ENCODE measurements at places on chromosomes 5 and 9.

DNA sequence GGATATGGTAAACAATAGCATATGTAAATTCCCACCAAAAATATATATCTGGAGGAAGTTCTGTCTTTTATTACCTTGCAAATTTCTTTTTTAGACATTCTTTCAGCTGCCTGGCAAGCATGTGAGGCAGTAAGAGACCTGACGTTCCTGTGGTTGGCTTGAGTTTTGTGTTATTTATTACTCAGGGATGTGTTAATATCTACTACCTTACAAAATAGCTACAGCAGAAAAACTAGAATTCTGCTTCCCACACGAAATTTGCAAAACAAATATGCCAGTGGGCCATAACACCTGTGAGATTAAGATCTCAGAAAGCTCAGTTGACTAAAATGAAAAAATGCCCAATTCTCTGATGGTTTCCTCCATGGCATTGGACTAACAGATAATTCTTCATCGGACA, 274.2 kb downstream of the TMEM167A start:
- no peak for DNase-seq

DNA sequence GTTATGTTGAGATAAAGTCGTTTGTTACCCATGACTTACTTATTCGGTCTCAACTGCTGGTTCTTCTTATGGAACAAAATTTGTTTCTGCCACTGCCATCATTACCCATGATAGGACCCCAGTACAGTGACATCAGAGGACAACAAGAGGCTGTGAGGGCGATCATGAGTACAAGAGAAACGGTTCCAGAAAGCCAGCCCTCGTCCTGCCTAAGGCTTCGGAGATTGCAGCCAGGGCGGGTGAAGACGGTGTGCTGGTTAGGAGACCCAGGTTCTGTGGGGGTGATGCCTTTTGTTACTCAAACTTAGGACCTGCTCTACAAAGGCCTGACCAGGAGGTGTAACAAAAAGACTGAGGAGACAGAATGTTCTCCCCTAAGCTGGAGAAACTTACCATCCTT, 10.9 kb downstream of the FYB1 start:
- DNase-seq = no peak

DNA sequence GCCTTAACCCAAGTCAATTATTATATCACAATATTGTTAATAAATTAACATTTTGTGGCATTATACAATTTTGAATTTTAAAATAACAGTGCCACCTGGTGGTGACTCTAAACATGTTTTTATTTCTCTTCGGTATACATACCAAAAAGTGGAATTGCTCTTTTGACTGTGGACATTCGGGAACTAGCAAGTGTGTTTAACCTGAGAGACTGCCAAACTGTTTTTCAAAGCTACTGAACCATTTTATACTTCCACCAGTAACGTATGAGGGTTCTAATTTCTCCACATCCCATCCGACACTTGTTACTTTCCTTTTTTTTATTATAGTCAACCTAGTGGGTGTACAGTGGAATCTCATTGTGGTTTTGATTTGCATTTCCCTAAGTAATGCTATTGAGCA, 18.3 kb upstream of the HSDL2 start:
- no peak for DNase-seq

DNA sequence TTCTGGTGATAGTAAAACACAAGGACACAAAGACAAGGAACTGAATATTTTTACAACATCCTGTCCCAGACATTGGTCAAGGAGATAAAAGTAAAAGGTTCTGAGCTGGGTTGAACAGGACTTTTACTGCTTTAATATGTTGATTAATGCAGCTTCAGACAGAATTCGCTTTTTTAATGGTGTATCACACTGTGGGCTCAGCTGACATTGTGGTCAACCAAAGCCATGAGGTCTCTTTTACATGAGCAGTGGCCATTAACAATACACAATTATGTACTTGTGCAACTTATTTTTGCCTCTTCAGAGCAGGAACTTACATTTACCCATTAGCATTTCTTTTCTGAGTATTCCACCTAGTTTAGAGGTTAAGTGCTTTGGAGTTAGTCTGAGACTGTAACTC, 22.8 kb upstream of the ERBIN start:
- no peak for DNase-seq

DNA sequence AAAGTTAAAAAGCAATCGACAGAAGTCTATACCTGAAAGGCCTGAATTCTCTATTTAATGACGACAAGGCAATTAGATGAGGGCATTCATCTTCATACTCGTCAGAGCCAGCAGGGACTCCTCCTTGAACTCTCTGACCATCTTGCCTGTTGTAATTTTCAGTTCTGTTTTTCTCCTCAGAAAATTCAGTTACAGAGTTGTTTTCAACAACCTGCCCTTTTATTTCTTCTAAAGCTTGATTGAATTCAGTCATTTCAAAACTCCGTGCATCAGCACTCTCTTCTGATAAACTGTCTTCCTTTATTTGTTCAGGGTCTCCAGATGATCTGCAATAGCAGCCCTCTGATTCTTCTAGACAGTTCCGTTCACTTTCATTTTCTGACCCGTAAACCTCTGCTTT, 15.6 kb downstream of the RIOK2 start:
- DNase-seq = no peak

GRCh38 chr9:108621991-108622855, 233.6 kb downstream of the ACTL7B start:
- DNase-seq = no peak

GRCh38 chr9:133953976-133954709, 38.0 kb downstream of the VAV2 start:
- no peak for DNase-seq

GRCh38 chr5:169711551-169712225, 74.6 kb downstream of the DOCK2 start:
- DNase-seq = no peak

DNA sequence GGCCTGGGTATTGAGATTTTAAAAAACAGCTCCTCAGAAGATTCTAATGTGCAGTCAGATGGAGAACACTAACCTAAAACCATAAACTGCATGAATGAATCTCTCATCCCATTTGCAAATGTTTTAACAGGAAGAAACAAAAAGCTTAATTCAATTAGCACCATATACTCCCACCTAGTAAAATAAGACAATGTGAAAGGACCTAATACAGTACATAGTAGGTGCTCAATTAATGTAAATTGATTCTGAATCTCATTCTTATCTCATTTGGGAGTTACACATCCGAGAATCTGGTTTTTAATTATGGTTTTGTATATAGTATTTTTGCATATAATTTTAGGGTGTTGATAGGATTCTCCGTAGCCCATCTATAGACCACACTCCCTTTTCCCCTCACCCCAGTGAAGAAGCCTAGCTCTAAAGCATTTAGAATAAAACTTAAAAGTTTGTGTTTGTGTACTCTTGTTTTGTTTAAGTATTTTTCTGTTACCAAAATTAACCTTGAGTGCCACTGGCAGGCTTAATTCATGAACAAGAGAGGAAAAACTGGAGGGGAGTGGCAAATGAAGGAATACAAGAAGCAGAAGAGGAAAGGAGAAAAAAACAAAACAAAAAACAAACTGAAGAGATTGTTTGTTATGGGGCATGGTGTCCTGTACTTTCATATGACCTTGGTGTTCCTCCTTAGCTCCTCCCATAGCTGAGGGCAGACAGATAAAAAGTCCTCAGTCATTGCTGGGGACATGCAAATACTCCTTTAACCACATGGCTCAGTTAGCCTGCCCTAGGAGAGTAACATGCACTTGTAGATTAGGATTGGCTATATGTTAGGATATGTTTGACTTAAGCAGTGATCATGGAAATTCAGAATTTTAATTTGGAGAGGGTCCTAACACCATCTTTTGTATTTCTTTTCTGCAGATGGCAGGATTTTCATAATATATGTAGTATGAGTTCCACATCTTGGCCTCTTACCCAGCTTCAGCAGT, 1.2 kb downstream of the RNF14 start:
- no peak for DNase-seq

DNA sequence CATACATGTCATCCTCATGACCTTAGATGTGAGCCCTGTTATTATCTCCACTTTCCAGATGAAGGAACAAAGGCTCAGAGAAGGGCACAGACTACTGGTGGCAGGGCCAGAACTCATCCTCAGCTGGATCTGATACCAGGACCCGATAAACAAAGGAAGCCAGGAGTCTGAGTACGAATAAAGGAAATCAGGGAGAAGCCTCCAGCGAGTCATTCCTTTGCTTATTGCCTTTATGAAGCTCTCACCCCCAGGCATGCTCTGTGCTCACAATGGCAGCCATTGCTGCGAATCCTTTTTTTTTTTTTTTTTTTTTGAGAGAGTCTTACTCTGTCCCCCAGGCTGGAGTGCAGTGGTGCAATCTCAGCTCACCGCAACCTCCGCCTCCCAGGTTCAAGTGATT, 130.1 kb downstream of the GAPVD1 start:
- no peak for DNase-seq

GRCh38 chr5:1523480-1523792, 324 bp downstream of the LPCAT1 start:
- DNase-seq = no peak

DNA sequence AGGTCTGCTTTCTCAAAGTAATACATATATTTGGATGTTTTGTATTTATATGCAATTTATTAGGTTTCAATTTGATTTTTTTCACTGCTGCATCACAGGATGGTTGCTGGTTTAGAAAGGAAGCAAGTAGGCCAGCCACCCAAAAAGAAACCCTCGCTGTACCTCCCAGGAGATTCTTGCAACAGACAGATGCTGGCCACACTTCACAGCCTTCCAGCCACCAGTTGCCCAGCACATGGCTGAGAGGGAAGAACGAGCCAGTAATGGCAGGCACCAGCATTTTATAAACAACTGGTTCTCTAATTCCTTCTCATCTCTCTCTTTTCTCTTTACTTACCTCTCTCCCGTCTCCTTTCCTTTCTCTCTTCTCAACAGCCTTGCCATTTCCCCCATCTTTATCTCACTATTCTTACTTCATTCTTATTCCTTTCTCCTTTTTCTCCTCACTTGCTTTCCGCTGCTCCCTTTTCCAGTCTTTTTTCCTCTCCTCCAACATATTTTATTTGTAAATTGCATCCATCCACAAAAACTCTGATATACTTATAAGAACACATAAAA, 38.9 kb downstream of the EFNA5 start:
- DNase-seq = no peak

- no peak for DNase-seq
These were observed 485.4 kb downstream of the ZNF608 start for GRCh38 chr5:124260921-124261515.

GRCh38 chr9:93301911-93302541, 118.1 kb downstream of the WNK2 start:
- no peak for DNase-seq

- DNase-seq = no peak
These were observed 350.4 kb upstream of the CLINT1 start for GRCh38 chr5:158209219-158209908.

GRCh38 chr5:80277191-80277590, 21.3 kb upstream of the SERINC5 start:
- DNase-seq = no peak

DNA sequence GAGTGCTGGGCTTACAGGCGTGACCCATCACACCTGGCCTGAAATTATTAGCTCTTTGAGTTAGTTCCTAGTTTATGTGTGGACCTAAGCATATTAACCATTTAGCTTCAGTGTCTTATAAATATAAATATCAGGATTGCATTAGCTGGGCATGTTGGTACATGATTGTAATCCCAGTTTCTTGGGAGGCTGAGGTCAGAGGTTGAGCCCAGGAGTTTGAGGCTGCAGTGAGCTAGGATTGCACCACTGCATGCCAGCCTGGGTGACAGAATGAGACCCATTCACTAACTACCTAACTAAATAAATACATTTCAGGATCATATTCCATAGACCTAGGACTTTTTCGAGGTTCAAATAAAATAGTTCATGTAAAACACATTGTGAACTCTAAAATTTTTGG, 129.8 kb downstream of the VPS13A start:
- DNase-seq = no peak

- no peak for DNase-seq
These were observed 34.6 kb upstream of the WDR38 start for GRCh38 chr9:124818431-124819281.

GRCh38 chr5:65483546-65484346, 2.0 kb upstream of the ADAMTS6 start:
- DNase-seq = no peak

GRCh38 chr9:84122572-84122971, 142.0 kb downstream of the RMI1 start:
- DNase-seq = no peak

DNA sequence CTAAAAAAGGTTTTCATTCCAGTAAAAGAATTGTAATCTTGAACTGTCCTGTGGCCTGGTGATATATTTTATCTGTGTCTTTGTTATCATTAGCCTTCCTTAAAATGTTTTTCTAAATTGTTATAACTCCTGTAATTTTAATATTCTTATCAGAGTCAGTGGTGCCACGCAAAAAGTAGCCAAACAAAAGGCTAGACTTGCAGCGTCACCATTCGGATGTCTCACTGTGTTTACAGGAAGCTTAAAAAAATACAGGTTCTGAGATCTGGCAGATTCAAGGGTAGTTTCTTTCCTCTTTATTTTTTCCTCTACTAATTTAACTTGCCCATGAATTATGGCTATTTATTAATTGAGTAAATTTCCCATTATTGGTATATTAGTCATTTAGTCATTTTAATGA, 362.3 kb downstream of the MAT2B start:
- DNase-seq = no peak

DNA sequence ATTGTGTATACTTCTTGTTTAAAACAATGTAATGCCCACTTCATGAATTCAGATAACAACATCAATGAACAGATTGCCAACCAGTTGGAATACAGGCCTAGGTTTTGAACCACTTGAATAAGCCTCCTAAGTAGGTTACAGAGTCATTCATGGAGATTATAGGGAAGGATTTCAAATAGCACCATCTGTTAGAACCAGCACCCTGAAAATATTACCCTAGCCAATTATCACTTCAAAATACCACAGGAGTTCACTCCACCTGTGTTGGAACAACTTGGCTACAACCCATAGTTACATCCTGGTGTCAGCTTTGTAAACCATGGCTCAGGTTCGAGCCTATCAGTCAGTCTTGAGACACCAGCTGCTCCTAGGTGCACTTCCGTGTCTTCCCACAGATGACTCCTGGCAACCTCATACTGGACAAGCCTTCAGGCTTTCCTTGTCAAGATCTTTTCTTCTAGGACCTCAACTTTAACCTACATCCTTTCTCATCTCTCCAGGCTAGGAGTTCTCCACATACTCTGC, 350.0 kb downstream of the DEPDC1B start:
- DNase-seq = no peak

- no peak for DNase-seq
These were observed 74.1 kb upstream of the SAP30L start for GRCh38 chr5:154371687-154372086.
